SJSA1 (cell line): ENCODE measurements at places on chromosomes 1 and 21.

DNA sequence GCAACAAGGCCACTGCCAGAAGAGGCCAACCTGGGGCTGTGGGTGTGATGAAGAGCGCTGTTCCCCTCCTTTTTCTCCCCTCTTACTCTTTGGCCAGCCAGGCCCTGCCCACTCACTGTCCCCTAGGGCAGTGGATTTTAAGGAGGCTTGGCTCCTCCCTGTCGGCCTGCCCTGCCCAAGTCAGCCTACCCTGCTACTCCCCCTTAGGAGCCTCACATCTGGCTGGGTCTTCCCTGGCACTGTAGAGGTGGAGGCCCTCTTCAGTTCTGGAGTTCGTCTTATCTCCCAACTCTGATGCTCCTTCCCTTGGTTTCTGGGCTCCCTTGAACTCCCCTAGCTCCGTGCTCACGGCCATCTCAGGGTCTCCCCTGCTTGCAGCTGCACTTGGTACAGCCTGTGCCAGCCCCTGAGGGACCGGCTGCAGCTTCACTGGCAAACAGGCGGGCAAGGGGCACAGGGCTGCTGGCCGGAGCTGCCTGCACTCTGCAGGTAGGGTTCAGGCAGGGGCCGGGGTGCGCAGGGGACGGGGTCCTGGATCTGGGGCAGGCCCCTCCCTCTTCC is 4.0 kb downstream of the AMPD2 start:
- DNase-seq, result no peak

GRCh38 chr21:34179204-34179935 is 106.0 kb downstream of the MRPS6 start:
- DNase-seq, result no peak

GRCh38 chr1:220544901-220545303 is 17.0 kb downstream of the MARK1 start:
- no peak for DNase-seq

DNA sequence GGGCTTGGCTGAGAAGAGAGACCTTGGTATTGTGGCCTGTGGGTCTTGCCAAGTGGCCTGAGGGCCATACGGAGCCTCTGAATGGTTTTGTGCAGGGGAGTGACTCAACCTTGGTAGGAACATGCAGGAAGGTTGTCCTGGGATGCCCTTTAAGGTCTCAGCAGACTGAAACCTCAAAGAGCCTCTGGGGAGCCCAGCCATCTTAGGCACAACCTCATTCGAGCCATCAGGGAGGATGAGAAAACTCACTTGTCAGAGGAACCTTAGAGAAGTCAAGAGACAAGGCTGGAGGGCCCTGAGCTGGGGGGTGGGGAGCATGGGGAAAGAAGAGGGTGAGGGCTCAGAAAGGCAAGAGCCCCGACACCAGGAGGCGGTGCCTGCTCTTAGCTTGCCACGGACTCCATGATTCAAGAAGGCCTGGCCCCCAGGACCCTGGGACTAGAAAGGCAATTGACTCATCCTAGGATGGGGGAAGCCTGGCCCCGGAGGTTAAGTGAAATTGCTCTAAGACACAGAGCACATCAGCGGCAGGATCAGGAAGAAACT is 13.0 kb downstream of the IFI6 start:
- peak; percentile 22 for DNase-seq

- no peak for DNase-seq
Measured at GRCh38 chr1:222247811-222248310, 300.0 kb downstream of the HHIPL2 start.

DNA sequence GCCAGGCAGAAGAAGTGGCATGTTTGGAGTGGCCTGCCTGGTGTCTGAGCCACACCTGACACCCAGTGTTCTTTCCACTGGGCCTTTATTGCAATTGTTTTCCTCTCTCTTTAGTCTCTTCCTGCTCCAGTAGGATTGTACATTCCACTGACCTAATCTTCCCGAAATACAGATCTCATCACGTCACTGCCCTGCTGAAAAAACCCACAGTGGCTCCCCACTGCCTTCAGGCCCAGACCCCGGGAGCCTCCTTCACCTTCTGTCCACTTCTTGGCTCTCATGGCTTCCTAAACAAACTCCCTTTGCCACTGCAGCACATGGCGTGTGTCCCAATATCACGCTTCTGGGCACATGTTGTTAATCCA is 25.3 kb upstream of the ATP5PO start:
- no peak for DNase-seq

GRCh38 chr1:51600965-51601364 is 15.9 kb upstream of the OSBPL9 start:
- DNase-seq, result no peak

DNA sequence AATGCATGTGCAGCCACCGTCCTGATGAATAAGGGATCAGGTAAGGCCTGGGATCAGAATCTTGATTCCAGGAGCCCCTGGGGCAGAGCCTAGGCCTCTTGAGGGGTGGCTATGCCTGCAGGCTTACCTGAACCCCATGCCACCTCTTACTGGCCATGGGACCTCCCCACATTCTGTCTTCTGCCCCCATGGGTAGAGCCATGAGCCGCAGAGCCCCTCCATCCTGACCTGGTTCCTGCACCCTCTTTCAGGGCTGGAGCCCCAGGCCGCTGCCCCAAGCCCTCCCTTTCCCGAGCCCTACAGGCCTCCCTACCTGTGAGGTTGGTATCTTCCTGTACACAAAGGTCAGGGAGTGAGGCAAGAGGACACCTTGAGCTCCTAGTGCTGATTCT is 120.8 kb downstream of the DMRTB1 start:
- DNase-seq, result no peak

DNA sequence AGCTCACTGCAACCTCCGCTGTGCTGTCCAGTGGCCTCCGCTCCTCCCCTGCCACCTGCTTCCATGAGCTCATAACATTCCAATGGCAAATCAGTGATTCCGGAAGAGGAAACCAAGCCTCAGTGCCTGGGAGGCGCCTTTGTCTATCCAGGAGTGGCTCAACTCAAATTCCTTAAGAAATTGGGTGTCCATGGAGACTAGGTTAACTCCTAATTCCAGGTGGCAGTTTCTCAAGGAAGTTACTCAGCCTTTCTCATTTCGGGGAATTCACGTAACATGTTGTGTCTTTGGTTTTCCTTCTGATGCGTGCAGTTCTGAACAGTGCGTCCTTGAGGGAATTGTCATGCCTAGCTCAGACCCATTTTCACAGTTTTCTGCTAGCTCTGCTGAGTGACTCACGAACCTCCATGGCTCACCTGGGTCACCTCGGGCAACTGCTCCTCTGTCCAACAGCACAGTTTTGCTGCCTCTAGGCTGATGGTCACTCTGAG is 89.9 kb upstream of the DSCAM start:
- DNase-seq, result no peak

DNA sequence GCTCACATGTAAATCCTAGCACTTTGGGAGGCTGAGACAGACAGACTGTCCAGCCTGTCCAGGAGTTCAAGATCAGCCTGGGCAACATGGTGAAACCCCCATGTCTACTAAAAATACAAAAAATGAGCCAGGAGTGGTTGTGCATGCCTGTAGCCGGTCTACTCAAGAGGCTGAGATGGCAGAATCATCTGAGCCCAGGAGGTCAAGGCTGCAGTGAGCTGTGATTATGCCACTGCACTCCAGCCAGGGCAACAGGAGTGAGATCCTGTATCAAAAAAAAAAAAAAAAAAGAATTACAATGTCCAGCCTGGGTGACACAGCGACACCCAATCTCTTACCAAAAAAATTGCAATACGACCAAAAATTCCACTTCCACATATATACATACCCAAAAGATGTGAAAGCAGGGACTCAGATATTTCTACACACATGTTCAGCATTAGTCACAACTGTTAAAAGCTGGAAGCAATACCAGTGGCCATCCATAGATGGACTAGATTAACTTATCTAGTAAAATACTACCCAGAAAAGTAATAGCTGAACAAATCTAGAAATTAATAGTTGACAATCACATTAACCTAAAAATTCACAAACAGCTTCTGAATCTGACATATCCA is 49.2 kb downstream of the ASH1L start:
- DNase-seq, result no peak

GRCh38 chr1:42926235-42926878 is 32.3 kb downstream of the SLC2A1 start:
- no peak for DNase-seq

DNA sequence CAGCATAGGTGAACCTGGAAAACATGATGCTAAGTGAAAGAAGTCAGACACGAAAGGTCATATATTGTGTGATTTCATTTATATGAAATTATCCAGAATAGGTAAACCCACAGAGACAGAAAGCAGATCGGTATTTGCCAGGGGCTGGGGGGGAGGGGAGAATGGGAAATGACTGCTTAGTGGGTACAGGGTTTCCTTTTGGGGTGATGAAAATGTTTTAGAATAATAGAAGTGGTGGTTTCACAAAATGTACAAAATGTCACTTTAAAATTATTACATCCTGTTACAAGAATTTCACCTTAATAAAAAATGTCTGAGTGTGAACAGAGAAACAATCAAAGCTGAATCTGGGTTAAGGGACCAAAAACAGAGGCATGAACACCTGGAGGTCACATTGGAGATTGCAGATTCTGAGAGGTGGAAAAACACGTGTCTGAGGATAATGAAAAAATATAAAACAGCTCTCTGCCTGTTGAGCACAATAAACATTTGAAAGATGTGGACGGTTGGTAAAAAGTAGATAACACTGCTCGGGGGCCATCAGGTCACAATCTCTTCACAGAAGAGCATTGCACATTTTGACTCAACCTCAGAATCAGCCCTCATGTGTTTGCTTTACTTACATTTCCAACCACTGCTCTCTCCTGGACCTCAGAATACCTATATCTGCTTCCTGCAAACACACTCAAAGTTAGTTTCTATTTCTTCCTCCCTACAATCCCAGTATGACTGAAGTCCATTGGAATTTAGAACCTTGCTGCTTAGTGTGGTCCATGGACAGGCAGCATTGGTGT is 3.2 kb downstream of the SLAMF6 start:
- peak; percentile 14 for DNase-seq

DNA sequence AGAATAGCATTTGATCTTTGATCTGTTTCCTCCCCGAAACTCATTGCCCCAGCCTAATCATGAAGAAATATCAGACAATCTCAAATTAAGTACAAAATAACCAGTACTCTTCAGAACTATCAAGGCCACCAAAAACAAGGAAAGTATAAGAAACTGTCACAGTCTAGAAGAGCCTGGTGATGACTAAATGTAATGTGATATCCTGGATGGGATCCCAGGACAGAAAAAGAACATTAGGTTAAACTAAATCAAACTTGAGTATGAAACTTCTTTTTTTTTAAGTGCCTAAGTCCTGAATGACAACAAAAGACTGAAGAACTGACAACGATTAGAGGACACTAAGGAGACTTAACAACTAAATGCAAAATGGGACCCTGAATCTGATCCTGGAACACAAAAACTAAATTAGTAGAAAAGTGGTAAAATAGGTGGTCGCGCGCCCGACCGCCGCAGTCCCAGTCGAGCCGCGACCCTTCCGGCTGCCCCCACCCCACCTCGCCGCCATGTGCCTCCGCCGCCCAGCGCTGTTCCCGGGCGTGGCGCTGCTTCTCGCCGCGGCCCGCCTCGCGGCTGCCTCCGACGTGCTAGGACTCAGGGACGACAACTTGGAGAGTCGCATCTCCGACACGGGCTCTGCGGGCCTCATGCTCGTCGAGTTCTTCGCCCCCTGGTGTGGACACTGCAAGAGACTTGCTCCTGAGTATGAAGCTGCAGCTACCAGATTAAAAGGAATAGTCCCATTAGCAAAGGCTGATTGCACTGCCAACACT is 5.5 kb upstream of the PRKAB2 start:
- no peak for DNase-seq
